Vagina (tissue), 2 donors: ENCODE measurements at places on chromosomes 5 and 9.
A peak's percentile ranks its signal among the peaks of the same experiment; 100 is the strongest.

DNA sequence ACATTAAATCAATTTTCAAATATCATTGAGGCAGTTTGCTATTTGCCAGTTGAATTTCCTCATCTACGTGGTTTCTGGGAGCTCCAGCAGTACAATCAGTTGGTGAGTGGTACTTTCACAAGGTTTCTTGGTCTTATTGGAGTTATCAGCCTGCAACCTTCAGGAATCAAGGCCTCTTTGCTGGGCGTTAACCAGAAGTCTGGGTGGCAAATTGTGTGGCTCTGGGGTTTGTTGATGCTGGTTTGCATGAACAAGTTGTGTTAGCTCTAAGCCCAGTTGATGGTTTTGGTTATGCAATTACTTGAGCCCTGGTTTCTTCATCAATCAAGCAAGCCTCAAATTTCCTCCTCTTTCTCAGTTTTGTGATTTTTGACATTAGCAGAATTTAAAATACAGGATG, 152.9 kb upstream of the ANKRD55 start:
- H3K27me3 ChIP-seq: no peaks in the 10 kb centered on the region
- no peak overlapping the region for H3K27ac ChIP-seq
- no peak for DNase-seq
- H3K4me3 ChIP-seq: no peak overlapping the region
- H3K4me1 ChIP-seq: no peaks in the 10 kb centered on the region

DNA sequence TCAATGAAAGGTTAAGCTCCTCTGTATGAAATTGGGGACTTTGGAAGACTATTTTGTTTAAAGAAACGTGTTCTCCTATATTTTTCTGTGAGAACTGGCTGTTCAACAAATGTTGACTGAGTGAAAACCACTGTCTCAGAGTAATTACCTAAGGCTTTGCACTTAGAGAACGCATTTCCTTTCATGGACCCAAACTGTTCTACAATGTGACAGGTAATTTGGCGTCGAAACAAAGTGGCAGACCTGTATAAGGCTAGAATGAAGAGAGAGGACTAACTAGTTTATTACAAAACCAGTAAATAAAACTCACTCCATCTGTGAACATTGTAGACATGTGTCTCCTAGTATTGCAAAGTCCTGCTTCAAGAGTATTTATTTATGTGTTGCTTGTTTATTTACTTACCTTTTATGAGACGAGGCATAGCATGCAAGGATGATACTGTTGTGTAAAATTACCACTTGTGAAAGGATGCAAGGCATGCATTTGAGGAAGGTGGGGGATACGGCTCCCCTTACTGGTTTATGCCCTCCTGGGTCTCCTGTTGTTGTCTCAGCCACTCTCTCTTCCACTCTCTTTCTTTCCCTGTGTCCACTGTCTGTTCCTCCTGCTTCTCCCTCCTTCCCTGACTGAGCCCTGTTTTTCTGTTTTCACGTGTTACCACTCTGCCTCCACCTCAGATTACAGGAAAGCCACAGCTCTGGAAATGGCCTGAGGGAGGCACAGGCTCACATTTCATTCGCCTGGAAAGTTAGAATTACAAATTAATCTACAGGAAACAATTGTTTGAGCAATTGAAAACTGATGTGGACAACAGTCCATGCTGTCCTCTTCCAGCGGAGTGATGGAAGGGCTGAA, 444.0 kb upstream of the ZNF608 start:
- H3K4me1 ChIP-seq: no peaks in the 10 kb centered on the region
- H3K27ac ChIP-seq: no peak overlapping the region
- no peaks in the 10 kb centered on the region for H3K27me3 ChIP-seq
- H3K4me3 ChIP-seq: no peak overlapping the region

DNA sequence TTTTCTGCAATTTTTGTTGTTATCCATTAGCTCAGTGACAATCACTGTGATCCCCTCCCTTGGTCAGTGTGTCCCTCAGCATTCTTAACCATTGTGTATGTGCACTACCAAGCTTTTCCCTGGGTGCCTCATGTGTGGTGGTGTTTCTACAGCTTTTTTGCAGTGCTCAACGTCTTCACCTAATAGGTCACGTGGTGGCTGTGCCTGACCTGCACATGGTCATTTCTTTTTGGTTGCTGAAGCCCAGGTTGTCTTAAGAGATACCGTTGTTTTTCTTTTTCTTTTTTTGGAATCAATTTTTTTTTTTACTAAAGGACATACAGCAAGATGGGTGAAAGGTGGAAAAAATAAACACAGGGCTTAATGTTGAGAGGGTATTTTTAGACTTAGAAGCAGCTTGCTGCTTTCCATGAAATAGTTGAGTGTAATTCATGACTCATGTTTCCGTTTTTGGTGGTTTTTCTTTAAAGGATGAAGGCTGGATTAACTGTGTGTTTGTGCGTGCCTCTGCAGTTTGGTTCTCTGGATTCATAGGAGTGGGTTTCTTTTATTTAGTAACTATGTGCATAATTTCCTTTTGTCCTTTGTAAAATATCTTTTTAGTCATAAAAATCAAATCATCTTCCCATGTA, 22.2 kb downstream of the SH3GL2 start:
- no peak overlapping the region for H3K27ac ChIP-seq
- no peak overlapping the region for H3K4me3 ChIP-seq

GRCh38 chr5:109921735-109922380, 232.1 kb downstream of the MAN2A1 start:
- H3K27ac ChIP-seq: no peak overlapping the region
- no peaks in the 10 kb centered on the region for H3K4me1 ChIP-seq
- H3K36me3 ChIP-seq: no peaks in the 10 kb centered on the region
- H3K27me3 ChIP-seq: no peaks in the 10 kb centered on the region

DNA sequence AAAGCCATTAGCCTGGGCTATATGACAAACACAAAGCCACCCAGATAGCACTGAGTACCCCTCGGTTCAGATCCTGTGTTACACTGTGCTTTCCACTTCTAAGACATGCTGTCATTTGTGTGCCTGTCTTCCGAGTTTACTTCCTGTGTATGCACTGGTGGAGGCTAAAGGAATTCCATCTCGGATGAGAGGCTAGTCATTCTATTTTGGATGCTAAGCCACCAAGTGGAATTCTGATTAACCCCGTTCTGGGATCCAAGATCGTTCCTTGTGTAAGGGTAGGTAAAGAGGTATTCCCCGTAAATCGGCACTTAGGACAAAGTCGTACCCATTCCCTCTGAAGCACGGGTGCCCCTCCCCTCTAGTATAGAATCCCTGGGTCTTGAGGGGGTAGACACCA, 8.7 kb downstream of the PROP1 start:
- H3K4me3 ChIP-seq: no peak overlapping the region
- H3K36me3 ChIP-seq: no peaks in the 10 kb centered on the region
- H3K27me3 ChIP-seq: no peaks in the 10 kb centered on the region
- no peak for DNase-seq
- H3K27ac ChIP-seq: no peak overlapping the region
- peaks cover 9% of the 10 kb centered on the region for H3K4me1 ChIP-seq

- no peaks in the 10 kb centered on the region for H3K27me3 ChIP-seq
- H3K4me3 ChIP-seq: no peak overlapping the region
Measured at GRCh38 chr9:131868766-131869165, 128.9 kb upstream of the RAPGEF1 start.

DNA sequence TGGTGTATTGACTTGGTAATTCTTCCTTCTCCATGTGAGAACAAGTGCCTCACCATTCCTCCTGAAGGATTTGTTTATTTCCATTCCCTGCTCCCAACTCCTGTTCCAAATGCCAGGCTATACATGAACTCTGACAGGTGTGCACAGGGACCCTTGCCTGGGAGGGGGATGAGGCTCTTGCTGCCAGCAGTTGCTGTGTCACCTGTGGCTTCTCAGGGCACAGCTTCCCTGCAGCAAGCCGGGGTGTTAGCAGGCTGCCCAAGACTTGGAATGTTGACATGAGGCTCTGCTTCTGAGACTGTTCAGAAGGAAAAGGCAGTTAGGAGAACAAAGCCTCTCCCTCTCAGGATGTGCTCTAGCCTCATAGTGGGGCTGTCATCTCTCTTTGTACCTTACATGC, 131.3 kb downstream of the DOCK2 start:
- H3K4me3 ChIP-seq: no peak overlapping the region
- H3K36me3 ChIP-seq: no peaks in the 10 kb centered on the region
- no peak for DNase-seq

GRCh38 chr5:134072471-134073210, 41.8 kb upstream of the TCF7 start:
- H3K27ac ChIP-seq: no peak overlapping the region
- DNase-seq: no peak
- no peaks in the 10 kb centered on the region for H3K27me3 ChIP-seq
- H3K4me3 ChIP-seq: no peak overlapping the region
- H3K36me3 ChIP-seq: no peaks in the 10 kb centered on the region

DNA sequence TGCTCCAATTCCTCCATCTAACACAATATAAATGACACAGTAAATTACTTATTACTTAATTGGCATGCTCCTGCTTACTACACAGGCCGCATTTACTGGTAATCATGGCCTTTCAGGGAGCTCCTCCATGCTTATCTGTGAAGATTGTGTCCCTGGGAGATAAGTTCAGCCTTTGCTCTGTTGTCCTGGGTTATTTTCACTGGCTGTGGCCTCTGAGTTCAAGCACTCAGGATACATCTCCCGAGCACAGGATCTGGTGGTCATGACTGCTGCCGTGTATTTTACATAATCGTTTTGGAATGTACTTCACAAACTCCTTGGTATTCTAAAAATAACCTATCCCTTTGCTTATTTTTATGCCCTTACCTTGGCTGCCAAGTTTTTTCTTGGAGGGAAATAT, 215.7 kb downstream of the ICE1 start:
- peak overlapping the region; percentile 15 for H3K27ac ChIP-seq
- DNase-seq: no peak
- H3K4me1 ChIP-seq: no peaks in the 10 kb centered on the region
- no peaks in the 10 kb centered on the region for H3K36me3 ChIP-seq
- no peak overlapping the region for H3K4me3 ChIP-seq
- H3K27me3 ChIP-seq: no peaks in the 10 kb centered on the region

- H3K4me3 ChIP-seq: peak overlapping the region; percentile 92
- no peak for DNase-seq
- H3K36me3 ChIP-seq: no peaks in the 10 kb centered on the region
- peaks cover 47% of the 10 kb centered on the region for H3K4me1 ChIP-seq
- H3K27ac ChIP-seq: peak overlapping the region; percentile 89
Measured at GRCh38 chr9:35732800-35733541, 505 bp downstream of the CREB3 start.

DNA sequence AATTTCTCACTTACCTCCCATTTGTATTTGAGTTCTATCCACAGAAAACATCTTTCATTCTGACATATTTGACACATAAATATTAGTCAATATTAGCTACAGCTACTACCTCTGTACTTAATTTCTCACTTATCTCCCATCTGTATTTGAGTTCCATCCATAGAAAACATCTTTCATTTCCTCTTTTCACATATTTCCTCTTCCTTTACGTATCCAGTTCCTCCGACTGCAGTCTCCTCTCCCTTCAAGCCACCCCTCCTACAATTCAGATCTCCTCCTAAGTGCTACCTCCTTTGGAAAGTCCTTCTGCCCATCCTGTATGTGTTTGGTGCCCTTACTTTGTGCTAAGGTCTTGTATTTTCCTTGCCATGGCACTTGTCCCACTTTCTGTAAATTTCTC, 1.6 kb downstream of the SREK1IP1 start:
- no peak overlapping the region for H3K27ac ChIP-seq
- no peak for DNase-seq
- peaks cover 53% of the 10 kb centered on the region for H3K4me1 ChIP-seq

DNA sequence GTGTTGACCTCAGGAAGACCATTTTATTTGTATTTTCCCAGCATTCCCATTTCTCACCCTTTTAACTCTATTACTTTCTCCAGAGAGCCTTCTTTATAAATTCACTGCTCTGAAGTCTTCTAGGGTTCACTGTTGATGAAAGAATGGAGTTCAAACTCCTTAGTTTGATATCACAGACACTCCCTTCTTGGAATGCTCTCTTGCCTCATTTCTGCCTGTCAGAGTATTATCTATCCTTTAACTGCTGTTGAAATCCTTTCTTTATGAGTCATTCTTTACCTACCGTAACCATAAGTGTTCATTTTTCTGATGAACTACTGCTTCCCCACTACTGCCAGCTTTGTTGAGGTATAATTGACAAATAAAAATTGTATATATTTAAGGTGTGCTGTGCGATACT, 4.3 kb downstream of the RIC1 start:
- H3K4me1 ChIP-seq: peaks cover 40% of the 10 kb centered on the region
- no peak overlapping the region for H3K27ac ChIP-seq
- H3K4me3 ChIP-seq: no peak overlapping the region
- no peaks in the 10 kb centered on the region for H3K27me3 ChIP-seq

DNA sequence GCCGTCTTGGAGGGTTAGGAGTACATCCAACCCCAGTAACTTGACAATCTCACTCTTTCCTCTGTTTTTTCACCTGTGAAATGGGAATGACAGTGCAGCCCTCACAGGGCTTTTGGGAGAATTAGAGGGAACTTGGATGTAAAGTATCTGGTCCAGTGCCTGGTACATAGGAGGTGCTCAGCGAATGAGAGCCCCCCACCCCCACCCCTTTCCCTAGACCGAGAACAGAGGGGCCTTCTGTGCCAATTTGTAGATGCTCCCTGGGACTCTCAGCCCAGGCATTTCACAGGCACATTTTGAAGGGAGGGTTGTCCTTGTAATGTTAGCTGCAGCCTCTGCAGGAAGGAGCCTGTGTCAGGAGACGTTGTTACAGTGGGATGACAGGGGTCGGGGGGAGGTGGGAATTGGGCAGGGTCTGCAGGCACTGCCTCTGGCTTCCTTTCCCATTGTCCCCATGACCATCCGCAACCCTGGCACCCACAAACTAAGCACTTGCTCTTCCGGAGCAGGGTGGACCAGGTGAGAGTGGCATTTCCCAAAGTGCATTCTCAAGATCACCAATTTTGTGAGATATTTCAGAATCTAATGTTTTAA, 47.0 kb downstream of the AMBP start:
- no peak overlapping the region for H3K27ac ChIP-seq
- no peak overlapping the region for H3K4me3 ChIP-seq
- no peaks in the 10 kb centered on the region for H3K27me3 ChIP-seq
- peaks cover 2% of the 10 kb centered on the region for H3K36me3 ChIP-seq
- peak; percentile 58 for DNase-seq

- H3K27me3 ChIP-seq: no peaks in the 10 kb centered on the region
- H3K36me3 ChIP-seq: no peaks in the 10 kb centered on the region
- no peak for DNase-seq
- peak overlapping the region; percentile 37 for H3K4me3 ChIP-seq
- H3K4me1 ChIP-seq: peaks cover 10% of the 10 kb centered on the region
Measured at GRCh38 chr5:139461698-139462097, 845 bp downstream of the ECSCR start.

DNA sequence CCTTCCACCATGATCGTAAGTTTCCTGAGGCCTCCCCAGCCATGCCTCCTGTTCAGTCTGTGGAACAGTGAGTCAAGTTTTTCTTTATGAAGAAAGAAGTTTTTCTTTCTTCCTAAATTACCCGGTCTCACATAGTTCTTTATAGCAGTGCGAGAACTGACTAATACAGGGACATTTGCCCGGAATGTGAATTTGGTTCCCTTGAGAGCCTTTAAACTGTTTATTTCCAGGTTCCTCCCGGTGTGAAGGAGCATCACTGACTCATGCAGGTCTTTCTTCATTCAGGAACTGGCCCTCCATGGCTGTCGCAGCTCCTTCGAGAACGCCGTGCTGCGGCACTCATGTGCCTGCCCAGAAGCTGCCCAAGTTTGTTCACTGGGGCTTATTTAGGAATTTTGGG, 87.7 kb downstream of the PTCH1 start:
- H3K4me3 ChIP-seq: no peak overlapping the region
- no peak overlapping the region for H3K27ac ChIP-seq
- DNase-seq: no peak
